ENCODE measurements at places on chromosomes 2 and 18.

DNA sequence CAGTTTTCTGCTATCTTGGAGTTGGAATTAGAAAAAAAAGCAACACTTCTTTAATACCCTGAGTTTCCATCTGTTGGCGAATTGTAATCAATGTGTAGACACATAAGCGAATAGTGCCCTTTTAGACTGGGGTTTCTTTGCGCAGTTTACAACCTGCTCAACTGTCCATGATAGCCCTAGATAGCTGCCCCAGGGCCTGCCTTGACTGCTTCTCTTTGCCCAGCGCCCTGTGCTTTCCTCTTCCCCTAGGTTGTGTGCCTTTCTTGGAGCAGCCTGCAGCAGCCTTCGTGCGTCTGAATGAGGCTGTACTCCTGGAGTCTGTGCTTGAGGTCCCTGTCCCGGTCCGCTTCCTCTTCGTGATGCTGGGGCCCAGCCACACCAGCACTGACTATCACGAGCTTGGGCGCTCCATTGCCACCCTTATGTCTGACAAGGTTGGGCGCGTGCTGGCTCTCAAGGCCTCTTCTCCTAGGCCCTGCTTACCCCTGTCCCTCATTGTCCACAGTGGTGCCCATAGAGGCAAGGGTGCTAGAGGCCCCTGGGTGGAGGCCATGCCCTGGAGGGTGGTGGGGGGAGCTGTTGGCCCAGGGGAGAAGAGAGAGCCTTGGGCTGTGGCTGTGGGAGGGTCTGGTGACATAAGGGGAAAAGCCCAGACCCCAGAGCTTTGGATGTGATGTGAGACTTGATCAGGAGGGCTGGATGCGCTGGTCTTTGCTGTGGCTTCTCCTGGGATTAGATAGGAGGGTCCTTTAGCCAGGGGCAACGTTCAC lies 6.9 kb downstream of the SLC4A3 start:
- no peak for DNase-seq

DNA sequence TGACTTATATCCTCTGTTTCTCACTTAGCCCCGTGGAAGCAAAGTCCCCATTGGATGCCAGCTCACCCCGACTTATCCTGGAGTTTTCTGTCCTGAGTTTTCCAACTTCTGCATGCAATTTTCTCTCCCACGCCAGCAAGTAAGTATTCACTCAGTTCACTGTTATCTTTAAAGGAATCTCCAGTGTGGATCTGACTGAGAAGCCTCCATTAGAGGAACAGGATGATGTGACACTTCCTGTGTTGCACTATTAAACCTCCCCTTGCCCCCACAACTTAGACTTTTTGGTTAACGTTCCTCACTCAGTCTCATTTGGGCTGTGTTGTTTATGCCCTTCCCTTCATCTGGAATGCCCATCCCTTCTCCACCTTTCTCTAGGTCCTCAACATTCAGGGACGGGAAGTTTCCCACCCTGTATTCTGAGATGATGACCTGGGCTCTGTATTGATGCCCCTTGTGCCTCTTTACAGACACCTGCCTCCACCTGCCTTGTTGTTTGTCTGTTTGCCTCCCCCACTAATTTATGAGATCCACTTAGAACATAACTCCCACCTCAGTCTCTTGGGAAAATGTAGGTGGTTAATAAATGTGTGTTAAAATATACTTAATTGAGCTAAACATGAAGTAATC lies 536.1 kb upstream of the RAB6C start:
- no peak for DNase-seq

- DNase-seq, result peak; percentile 41
Measured at GRCh38 chr2:179422037-179422643, 157.5 kb upstream of the SESTD1 start.

- no peak for DNase-seq
Measured at GRCh38 chr2:237913193-237913917, 53.5 kb upstream of the UBE2F start.

GRCh38 chr2:170229125-170229524 lies 51.2 kb downstream of the MYO3B start:
- DNase-seq, result no peak

DNA sequence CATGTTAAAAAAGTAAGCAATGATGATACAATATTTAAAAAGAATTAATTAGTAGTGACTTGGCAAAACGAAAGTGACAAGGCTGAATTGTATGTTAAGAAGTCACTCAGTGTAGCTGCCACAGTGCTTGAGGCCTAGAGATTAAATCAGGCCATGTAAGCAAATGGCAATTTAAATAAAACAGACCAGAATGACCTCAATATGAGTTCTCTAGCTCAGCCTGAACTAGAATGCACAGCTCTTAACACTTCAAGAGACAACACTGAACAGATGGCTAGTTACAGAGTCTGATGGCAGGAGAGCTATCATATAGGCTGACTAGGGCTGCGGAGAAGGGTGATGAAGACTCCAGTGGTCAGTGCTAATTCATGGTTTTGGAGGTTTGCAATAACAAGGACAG lies 117.9 kb upstream of the ZBTB14 start:
- no peak for DNase-seq

DNA sequence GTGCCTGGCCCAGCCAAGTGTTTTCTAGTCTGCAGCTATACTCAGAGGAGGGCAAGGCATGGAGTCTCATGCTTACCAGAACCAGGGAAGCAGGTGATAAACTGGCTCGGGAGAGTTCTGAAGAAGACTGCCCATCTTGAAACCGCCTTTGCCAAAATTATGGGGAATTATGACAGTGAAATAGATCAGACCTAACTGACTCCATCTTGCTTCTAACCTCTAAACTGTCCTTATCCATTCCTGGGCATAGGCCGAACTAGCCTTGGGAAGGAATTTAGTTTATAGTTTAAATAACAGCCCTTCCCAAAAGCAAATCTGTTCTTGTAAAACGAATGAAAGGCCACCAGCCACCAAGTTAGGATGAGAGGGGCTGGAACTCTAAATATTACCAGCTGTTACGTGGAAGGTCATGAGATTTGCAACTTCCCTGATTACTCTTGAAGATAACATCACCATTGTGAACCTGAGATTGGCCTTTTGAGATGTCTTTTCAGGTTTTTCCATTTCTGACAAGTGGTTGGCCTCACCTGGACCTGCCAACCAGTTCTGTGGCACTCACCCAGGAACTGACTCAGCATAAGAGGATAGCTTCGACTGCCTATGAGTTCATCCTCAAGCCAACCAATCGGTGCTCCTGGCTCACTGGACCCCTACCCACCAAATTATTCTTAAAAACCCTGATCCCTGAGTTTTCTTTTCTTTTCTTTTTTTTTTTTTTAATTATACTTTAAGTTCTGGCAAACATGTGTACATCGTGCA lies 23.4 kb downstream of the CHCHD5 start:
- no peak for DNase-seq

GRCh38 chr2:44753552-44754285 lies 187.8 kb upstream of the SIX3 start:
- no peak for DNase-seq

DNA sequence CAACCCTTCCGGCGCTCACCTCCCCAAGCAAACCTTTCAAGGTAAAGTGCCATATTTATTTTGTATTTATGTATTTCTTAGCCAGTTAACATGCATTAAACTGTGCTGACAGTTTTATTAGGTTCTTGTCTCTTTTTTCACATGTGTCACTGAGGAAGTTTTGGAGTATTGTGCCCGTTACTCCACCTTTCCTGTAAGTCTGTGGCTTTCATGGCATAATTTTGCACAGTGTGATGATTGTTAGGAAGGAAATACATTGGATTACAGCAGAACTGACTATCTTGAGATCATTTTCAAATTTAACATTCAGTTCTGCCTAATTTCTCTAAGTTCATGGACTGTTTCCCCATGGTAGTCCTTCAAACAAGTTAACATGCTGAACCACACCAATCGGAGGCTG lies 67.7 kb downstream of the COLEC12 start:
- no peak for DNase-seq

DNA sequence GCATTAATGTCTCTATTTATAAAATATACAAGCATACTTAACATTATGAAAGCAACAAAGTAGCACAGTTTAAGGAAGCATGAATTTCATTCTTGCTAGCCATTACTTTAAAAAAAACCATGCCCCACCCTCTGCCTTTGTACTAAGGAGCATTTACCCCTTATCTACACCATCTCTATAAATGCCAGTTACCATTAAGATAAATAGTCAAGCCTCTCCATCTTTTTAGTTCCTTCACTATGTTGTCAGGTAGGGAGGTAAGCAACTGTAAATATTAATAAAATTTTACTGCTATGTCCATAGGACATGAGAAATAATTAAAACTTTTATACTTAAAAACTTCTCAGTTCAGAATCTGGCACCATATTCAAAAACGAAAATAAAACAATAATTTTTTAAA lies 42.1 kb downstream of the ROCK1 start:
- DNase-seq, result no peak
